ENCODE measurements at places on chromosomes 2 and 18. TPM values are rescaled to one million over a fixed set of nuclear protein-coding genes. Genes with fewer than 3 reads are reported as not detected.

KLF7 gene
- total RNA-seq = 22.6 TPM

CENPA gene
- 0.81 TPM for total RNA-seq

CNPPD1 gene
- total RNA-seq = 60.1 TPM

ITGB6 gene
- not detected for total RNA-seq

SPATA3 gene
- total RNA-seq = not detected

GBX2 gene
- total RNA-seq = not detected

DSG2 gene
- 16.7 TPM for total RNA-seq

IL36RN gene
- not detected for total RNA-seq

OSBPL6 gene
- 0.27 TPM for total RNA-seq

MOCOS gene
- total RNA-seq = under 0.01 TPM

FAM110C gene
- under 0.01 TPM for total RNA-seq

GALNT3 gene
- total RNA-seq = 2.2 TPM

TMBIM1 gene
- total RNA-seq = 167 TPM

ALK gene
- total RNA-seq = under 0.01 TPM

PID1 gene
- total RNA-seq = not detected

MBD5 gene
- total RNA-seq = 18.6 TPM

CHRND gene
- total RNA-seq = not detected

STPG4 gene
- not detected for total RNA-seq

MBP gene
- total RNA-seq = 47.7 TPM

KRCC1 gene
- total RNA-seq = 6.7 TPM

SLC23A3 gene
- total RNA-seq = 0.27 TPM

CAPN13 gene
- under 0.01 TPM for total RNA-seq

CD226 gene
- total RNA-seq = 0.81 TPM

KIF1A gene
- total RNA-seq = not detected

MARCHF4 gene
- total RNA-seq = under 0.01 TPM

DNAJC27 gene
- total RNA-seq = 5.9 TPM

FNDC4 gene
- 0.27 TPM for total RNA-seq

MARCHF7 gene
- total RNA-seq = 59.2 TPM

TCF23 gene
- total RNA-seq = not detected

RTTN gene
- 13.5 TPM for total RNA-seq

WDCP gene
- 7.8 TPM for total RNA-seq

ARHGEF4 gene
- total RNA-seq = under 0.01 TPM

SERPINB7 gene
- total RNA-seq = not detected

NPAS2 gene
- total RNA-seq = under 0.01 TPM

ZNF142 gene
- 32.9 TPM for total RNA-seq

HOXD4 gene
- not detected for total RNA-seq

ABCB11 gene
- 0.27 TPM for total RNA-seq

CLEC4F gene
- not detected for total RNA-seq

GKN1 gene
- total RNA-seq = not detected

SCN2A gene
- total RNA-seq = under 0.01 TPM

CAMKMT gene
- 3.8 TPM for total RNA-seq

CCBE1 gene
- total RNA-seq = under 0.01 TPM

FKBP1B gene
- 3.5 TPM for total RNA-seq

HOXD13 gene
- not detected for total RNA-seq

SULT6B1 gene
- not detected for total RNA-seq

STRADB gene
- total RNA-seq = 17.8 TPM

SCN7A gene
- total RNA-seq = under 0.01 TPM

CXCR1 gene
- under 0.01 TPM for total RNA-seq

FAHD2A gene
- total RNA-seq = 40.1 TPM

COBLL1 gene
- total RNA-seq = 10.2 TPM

SAG gene
- under 0.01 TPM for total RNA-seq

NTSR2 gene
- not detected for total RNA-seq

Data from hematopoietic multipotent progenitor cell (in vitro differentiated cells).